ENCODE measurements at places on chromosomes 4 and X.

DNA sequence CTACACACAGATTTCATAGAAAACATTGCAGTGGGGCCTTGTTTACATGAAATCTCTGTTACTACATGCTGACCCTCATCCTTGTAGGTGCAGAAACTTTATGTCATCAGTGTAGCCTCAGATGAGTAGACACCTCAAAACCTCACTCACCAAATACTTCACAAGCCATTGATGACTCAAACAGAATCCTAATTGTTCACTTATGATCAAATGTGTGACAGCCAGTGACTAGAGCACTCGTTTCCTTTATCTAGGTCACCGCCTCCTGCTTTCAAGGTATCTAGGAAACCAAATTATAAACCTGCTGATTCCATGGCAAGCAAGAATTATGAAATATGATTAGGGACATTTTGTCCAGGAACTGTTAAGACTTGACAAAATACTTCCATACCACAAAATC, 255.8 kb upstream of the GPRIN3 start:
- no peak for DNase-seq

DNA sequence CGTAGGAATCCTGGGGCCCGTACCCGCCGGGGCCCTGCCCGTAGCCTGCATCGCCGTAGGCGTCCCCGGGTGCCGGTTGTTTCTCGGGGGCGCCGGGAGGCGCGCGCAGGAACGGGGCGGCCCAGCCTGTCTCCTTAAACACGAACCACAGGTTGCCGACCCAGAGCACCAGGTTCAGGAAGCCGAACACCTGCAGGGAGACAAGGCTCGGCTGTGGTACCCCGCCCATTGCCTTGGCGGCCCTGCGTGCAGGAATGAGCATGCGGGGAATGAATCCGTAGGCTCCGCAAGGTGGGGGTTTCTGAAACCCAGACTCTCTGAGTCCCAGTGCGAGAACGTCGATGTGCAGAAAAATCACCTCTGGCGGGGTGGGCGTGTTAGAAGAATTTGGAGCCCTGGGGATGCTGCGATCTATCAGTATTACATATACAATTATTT, 5.4 kb upstream of the PRICKLE3 start:
- no peak for DNase-seq

- DNase-seq = peak; percentile 71
These were observed 228.0 kb downstream of the PALLD start for GRCh38 chr4:168724686-168725411.

DNA sequence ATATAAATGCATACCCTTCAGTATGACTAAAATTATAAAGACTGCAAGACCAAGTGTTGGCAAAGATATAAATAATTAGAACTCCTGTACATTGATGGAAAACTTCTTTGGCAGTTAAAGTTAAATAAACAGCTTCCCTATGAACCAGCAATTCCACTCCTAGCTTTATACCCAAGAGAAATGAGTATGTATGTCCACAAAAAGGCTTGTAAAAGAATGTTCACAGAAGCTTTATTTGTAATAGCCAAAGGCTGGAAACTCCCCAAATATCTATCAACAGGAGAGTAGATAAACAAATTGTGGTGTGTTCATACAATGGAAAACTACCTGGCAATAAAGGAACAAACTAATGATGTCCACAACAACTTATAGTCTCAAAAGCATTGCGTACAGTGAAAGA, 184.8 kb downstream of the AMELX start:
- no peak for DNase-seq

GRCh38 chr4:114694770-114695169, 96.2 kb downstream of the UGT8 start:
- DNase-seq = peak; percentile 41

DNA sequence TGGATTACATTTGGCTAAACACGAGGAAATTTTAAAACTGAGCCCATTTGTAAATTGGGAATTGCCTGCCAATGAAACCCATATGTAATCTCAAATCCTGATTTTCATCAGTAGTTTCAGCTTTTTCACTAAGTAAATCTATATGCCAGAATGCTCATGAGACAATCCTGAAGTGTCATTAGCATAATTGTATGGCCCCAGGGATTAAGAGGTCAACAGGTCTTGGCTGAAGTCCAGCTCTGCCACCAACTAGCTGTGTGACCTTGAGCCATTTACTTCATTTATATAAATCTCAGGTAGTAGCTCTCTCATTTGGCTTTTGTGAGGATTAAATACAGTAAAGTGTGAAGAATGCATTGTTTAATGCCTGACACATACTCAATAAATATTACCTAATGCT, 320.5 kb upstream of the EMCN start:
- DNase-seq = no peak

DNA sequence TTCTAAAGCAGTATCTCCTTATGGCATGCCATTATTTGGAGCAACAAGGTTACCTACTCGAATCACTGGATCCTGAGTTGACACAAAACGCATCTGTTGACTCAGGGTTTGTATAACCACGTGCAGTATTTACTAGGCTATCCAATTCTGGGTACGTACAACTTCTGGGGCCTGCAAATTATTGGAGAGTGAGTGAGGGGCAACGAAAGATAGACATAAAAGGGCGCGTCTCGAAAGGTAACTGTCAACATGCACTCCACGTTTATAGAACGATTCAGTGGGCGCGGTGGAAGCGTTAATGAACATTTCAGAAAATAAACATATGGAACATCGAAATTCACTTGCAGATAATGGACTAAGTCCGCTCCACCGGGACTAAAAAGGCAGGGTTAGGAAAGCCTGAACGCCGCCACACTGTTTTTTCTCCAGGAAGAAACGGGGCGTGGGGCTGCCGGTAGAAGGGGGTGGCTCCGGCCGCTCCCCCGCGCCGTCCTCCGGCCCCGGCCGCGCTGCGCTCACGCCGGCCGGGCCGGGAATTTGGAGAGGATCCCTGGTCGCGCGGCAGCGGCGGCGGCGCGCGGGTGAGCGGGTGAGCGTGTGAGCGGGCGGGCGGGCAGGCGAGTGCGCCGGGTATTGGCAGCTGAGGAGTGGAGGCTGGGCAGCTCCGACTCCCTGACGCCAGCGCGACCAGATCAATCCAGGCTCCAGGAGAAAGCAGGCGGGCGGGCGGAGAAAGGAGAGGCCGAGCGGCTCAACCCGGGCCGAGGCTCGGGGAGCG, at the start of gene SMAD1:
TSS of gene SMAD1 (plus strand) at position 690 of the 778 bp plus-strand sequence. CDS start 32,761 bp downstream, outside the sequence.
- DNase-seq = peak; percentile 86

DNA sequence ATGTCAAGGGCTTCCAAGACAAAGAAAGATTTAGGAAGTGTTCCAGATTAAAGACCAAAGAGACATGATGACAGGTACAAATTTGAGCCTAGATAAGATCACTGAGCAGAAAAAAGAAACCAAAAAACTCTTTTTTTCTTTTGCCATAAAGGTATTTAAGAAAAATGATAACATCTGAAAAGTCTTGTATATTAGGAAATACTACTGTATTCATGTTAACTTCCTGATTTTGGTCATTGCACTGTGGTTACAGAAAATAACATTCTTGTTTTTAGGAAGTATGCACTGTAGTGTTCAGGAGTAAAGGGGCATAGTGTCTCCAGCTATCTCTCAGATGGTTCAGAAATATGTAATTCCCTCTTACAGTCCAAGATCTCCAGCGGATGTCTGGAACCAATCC, 37.1 kb downstream of the RWDD4 start:
- peak; percentile 54 for DNase-seq

- DNase-seq = no peak
These were observed 435.8 kb downstream of the SPRY1 start for GRCh38 chr4:123832173-123833026.

- DNase-seq = peak; percentile 19
These were observed 95.6 kb downstream of the PHOX2B start for GRCh38 chr4:41652971-41653370.

DNA sequence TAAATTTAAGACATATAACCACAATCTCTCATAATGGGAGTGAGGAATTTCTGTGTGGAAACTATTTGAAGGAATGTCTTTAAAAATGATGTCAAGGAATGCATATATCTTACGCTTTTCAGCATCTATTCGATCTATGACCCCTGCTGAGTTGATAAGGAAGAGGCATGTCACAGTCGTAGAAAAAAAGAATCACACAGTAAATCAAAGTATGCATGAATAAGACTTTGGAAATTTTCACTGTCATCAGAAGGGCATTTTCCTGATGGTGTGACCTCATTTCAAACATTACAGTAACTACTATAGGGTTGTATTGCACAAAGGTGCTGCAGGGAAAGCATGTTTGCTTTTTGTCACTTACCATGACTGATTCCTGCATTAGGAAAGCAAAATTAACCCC, 41.5 kb downstream of the REELD1 start:
- no peak for DNase-seq

GRCh38 chr4:6963139-6963611, 53.5 kb downstream of the TBC1D14 start:
- DNase-seq = no peak

DNA sequence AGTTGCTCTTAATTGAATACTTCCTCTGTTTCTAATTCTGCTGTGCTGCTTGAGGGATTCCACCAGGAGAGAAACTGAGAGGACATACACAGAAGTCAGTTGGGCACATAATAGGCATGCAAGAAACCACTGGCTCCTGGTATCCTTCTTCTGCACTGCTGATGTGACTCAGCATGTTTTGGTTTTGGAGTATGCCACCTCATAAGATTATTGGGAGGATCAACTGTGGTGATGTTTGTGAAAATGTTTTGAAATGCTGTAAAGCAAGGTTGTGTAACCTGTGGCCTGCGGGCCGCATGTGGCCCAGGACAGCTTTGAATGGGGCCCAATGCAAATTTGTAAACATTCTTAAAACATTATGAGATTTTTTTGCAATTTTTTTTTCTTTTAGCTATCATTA, 119.6 kb downstream of the GATB start:
- DNase-seq = peak; percentile 25

All from suppressor macrophage treated with lipopolysaccharide for 4 hours (primary cell).